ENCODE measurements at places on chromosomes 11 and 22.

GRCh38 chr22:46967445-46968358, 205.3 kb downstream of the TBC1D22A start:
- no peak for DNase-seq

- DNase-seq, result no peak
Observed at GRCh38 chr11:119486691-119487259, 63.8 kb upstream of the THY1 start.

DNA sequence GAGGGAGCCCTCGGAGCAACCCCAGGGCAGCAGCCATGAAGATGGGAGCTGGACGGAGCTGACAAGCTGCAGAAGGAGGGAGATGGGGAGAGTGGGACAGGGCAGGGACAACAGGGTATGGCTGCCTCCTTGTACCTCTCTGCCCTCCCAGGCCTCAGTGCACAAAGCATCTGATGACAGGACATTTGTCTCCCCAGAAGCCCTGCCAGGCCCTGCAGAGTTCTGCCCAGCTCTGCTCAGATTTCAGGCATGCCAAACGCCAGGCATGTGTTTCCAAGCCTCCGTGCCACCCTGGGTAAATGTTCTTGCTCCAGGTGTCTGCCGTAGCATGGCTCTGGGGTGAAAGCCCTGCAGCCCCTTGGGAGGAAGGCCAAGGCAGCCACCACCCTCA, 1.1 kb upstream of the IFITM10 start:
- DNase-seq, result no peak

GRCh38 chr22:20018001-20018400, 1.4 kb upstream of the ARVCF start:
- no peak for DNase-seq

GRCh38 chr11:15806217-15806616, 550.1 kb downstream of the SOX6 start:
- DNase-seq, result no peak

DNA sequence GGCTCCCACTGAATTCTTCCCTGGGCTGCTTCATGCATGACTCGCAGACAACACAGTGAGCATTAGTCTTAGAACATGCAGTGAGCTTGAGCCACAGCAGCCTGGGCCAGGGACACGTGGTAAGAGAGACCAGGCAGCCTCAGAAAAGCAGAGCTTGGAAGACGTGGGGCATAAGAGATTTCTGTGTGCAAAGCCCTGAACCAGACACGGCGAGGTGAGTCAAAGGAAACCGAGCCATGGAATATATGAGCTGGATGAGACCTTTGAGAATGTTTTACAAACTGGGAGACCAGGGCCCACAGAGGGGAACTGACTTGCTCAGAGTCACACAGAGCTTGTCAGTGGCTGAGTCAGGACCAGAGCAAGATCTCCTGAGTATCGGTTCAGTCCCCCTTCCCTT, 8.5 kb upstream of the FXYD6 start:
- no peak for DNase-seq

DNA sequence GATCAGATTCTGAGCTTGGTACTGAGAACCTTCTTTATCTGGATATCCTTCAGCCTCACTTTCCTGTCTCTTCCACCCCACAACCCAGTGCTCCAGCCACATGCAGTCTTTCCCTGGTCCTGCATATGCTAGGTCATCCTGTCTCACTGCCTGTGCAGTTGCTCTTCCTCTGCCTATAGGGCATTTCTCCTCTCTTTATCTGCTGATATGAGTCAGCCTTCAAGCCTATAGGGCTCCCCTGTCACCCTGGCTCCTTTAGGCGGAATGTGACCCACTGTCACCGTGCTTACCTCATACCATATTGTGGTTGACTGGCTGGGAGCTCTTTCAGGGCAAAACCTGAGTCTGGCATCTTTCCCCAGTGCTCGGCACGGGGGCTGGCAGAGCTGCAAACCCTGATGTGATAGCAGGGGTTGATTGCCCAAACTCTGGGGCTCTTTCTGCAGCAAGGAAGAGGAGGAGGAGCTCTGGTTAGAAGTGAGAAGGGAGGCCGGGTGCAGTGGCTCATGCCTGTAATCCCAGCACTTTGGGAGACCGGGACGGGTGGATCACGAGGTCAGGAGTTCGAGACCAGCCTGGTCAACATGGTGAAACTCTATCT, 26.3 kb downstream of the MEI1 start:
- no peak for DNase-seq

- DNase-seq, result no peak
Observed at GRCh38 chr11:75436806-75437205, 3.8 kb upstream of the KLHL35 start.

- no peak for DNase-seq
Observed at GRCh38 chr11:6415797-6416196, 3.1 kb downstream of the APBB1 start.

DNA sequence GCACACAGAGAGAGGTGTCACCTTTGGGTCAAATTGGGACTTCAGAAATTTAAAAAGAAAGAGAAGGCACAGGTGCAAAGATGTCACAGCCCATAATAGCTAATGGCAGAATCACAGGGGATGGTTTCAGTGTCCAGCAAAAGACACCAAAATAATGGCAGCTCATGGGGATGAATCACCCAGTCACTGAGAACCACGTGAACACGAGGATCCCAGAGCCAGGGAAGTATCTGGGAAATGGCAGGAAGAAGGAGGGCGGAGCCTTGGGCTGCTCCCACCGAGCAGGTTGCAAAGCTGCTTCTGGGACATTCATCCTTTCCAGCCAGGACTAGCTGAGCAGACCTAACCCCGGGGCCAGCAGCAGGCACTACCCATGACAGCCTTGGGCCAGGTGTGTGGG, 45.6 kb downstream of the TRMU start:
- no peak for DNase-seq

DNA sequence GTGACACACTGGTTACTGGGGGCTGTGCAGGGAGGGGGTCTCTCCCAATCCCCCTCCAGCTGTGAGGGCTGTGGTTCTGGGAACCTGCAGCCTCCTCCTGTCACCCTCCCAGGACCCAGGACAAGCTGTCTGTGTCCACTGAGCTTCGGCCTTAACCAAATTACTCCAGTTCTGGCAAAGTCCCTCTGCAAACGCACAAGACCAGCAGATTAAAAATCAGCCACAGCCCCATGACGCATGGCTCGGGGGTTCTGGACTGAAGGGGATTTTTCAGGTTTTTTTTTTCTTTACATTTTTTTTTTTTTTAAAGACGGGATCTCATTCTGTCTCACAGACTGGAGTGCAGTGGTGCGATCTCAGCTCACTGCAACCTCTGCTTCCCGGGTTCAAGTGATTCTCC, 32.2 kb upstream of the A4GALT start:
- no peak for DNase-seq

GRCh38 chr22:35915477-35916013, 113.1 kb downstream of the RBFOX2 start:
- DNase-seq, result no peak

DNA sequence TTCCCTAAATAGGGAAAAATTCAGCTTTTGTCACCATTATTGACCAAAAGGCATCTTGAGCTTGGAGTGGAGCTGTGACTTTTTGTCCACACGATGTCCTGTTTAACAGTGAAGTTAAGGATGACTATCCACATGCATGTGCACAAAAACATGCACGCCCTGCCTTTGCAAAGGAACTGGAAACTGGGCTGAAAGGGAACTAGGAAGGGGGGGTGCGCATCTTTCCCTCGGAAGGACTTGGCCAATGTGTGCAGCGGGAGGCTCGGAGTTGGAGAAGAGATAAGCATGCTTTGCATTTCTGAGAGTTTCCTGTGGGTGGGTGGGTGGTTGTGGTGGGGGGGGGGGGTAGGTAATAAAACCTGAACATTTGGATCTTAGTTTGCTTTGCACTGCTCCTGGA, 411 bp upstream of the KIRREL3 start:
- DNase-seq, result no peak

- no peak for DNase-seq
Observed at GRCh38 chr11:105399511-105399910, 210.4 kb upstream of the GRIA4 start.

- DNase-seq, result no peak
Observed at GRCh38 chr22:48192920-48193319, 1430.5 kb downstream of the TBC1D22A start.

GRCh38 chr11:73229896-73230875, 12.1 kb downstream of the P2RY2 start:
- no peak for DNase-seq

Data from NCI-H2227 treated with DMSO at 0.1 percent for 48 hours (cell line).